ENCODE measurements at places on chromosomes 7 and 10. TPM values are rescaled to one million over a fixed set of nuclear protein-coding genes. Genes with fewer than 3 reads are reported as not detected.

- DNase-seq, result no peak
Measured at GRCh38 chr7:130009848-130010688, 41.1 kb downstream of the ZC3HC1 start.

DNA sequence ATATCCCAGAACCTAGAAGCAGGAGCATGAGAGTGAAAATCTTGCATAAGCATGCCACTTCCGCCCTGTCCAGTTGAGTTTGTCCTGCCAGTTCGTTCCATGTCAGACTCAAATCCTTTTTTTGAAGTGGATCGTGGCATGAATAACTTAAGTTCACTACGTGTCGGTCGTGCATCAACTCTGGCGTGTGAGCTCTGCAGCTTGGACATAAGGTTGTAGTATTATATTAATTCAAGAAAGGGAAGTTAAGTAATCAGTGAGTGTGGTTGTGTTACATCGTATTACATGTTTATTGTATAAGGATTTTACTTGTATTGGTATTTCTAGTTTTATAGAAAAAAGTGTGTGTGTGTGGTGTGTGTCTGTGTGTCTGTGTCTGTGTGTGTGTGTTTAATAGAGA, 23.0 kb downstream of the CDC123 start:
- DNase-seq, result no peak

FAM25A gene
- total RNA-seq, result not detected

ANKRD7 gene
- total RNA-seq, result not detected

SKIDA1 gene
- total RNA-seq, result 53.0 TPM
